ENCODE measurements at places on chromosomes 7 and 10. TPM values are rescaled to one million over a fixed set of nuclear protein-coding genes. Genes with fewer than 3 reads are reported as not detected.

GRCh38 chr7:99409192-99409572, 413 bp downstream of the BUD31 start:
- peak overlapping the region; percentile 99 for H3K4me3 ChIP-seq
- no peaks in the 10 kb centered on the region for H3K27me3 ChIP-seq
- DNase-seq: no peak
- H3K4me1 ChIP-seq: peaks cover 23% of the 10 kb centered on the region

GRCh38 chr7:146539836-146540235, 423.2 kb downstream of the CNTNAP2 start:
- no peak overlapping the region for H3K4me3 ChIP-seq
- H3K36me3 ChIP-seq: no peaks in the 10 kb centered on the region
- no peaks in the 10 kb centered on the region for H3K27me3 ChIP-seq

- H3K27me3 ChIP-seq: peaks cover 9% of the 10 kb centered on the region
- DNase-seq: no peak
- H3K4me1 ChIP-seq: peaks cover 3% of the 10 kb centered on the region
- no peaks in the 10 kb centered on the region for H3K36me3 ChIP-seq
- H3K4me3 ChIP-seq: no peak overlapping the region
Observed at GRCh38 chr10:30553626-30554439, 75.7 kb downstream of the LYZL2 start.

GRCh38 chr7:139109983-139110411, 477 bp upstream of the ZC3HAV1 start:
- peaks cover 30% of the 10 kb centered on the region for H3K4me1 ChIP-seq
- peak overlapping the region; percentile 98 for H3K27ac ChIP-seq
- DNase-seq: no peak
- H3K4me3 ChIP-seq: peak overlapping the region; percentile 100
- no peaks in the 10 kb centered on the region for H3K27me3 ChIP-seq

DNA sequence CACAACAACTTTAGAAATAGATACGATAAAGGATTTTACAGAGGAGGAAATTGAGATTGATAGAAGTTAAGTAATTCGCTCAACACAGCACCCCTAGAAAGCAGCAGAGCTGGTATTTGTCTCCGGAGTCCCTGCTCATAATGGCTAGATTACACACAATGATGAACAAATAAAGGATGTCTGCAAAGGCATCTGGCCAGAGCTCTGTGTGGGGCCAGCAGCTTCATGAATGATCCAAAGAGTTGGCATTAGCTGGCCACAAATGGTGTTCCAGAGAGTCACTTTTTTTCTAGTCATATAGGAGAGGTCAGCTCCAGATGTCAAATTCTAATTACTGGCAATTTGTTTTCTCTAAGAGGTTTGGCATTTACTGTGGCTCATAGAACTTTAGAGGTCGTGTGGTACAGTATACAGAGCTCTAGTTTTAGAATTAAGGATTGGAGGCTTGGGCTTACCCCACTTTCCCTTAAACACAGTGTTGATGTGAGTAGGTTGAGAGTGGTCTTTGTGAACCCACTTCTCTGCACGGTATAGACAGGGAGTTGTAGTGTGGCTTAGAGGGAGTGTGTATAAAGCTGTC, 186.2 kb downstream of the BICC1 start:
- no peaks in the 10 kb centered on the region for H3K27me3 ChIP-seq
- no peaks in the 10 kb centered on the region for H3K36me3 ChIP-seq
- H3K4me1 ChIP-seq: no peaks in the 10 kb centered on the region
- no peak overlapping the region for H3K27ac ChIP-seq
- DNase-seq: no peak

ZNF485 gene
- 6.5 TPM for total RNA-seq

DNA sequence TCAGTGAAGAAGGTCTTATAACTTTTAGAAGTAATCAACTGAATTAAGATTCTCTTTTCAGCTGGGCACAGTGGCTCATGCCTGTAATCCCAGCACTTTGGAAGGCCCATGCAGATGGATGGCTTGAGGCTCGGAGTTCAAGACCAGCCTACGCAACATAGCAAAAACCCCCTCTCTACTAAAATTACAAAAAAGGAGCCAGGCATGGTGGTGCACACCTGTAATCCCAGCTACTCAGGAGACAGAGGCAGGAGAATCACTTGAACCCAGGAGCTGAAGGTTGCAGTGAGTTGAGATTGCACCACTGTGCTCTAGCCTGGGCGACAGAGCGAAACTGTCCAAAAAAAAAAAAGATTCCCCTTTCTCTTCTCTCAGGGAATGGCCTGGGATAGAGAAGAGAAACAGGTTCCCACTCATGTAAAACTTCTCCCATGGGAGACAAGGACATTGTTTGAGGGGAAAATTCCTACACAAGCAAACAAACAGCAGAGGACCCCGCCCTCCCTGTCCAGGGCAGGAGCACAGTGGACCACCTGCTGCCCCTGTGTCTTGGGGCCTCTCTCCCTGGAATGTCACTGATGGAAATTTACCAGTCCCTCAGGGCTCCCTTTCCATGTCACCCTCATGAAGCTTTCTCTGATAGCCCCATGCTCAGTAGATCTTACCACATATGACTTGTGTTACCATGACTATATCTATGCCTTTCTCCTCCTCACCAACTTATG, 5.6 kb downstream of the IL2RA start:
- peak; percentile 7 for DNase-seq
- H3K36me3 ChIP-seq: peaks cover 94% of the 10 kb centered on the region
- peak overlapping the region; percentile 97 for H3K4me3 ChIP-seq
- no peaks in the 10 kb centered on the region for H3K27me3 ChIP-seq

GRCh38 chr10:103679096-103679790, 176.1 kb downstream of the SH3PXD2A start:
- no peaks in the 10 kb centered on the region for H3K27me3 ChIP-seq
- no peaks in the 10 kb centered on the region for H3K36me3 ChIP-seq
- no peak overlapping the region for H3K4me3 ChIP-seq
- no peak for DNase-seq
- H3K27ac ChIP-seq: no peak overlapping the region
- H3K4me1 ChIP-seq: peaks cover 22% of the 10 kb centered on the region

DNA sequence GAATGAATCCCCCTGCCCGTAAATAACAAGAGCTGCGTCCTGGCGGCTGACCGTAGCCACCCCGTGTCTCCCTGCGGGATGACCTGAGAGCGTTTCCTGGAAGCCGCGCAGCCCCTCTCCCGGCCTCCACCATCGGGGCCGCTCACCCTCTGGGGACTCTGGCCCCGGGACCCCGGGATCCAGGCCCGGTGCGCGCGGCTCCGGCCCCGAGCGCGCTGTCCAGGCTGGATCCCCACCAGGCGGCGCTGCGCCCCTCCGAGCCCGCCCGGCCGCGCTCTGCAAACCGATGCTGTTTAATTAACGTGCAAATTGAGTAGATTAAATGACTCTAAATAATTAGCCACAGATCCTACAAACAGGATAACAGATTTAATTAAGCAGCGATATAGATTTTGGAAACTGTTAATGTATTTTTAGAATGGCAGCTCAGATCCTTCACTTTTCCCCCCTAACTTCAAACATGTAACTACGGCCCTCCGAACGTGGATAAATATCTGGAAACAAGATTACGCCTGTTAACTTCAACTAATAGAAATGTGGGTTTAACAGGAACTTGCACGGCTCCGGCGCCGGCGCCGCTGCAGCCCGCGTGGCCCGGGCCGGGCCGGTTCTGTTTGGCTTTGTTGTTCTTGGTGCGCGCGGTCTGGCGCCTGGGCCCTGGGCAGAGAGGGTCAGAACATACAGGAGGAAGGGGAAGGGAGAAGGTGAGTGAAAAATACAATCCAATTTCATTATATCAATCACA, 7.1 kb upstream of the UNCX start:
- no peak overlapping the region for H3K27ac ChIP-seq
- no peak for DNase-seq
- H3K4me1 ChIP-seq: no peaks in the 10 kb centered on the region
- no peaks in the 10 kb centered on the region for H3K36me3 ChIP-seq
- no peak overlapping the region for H3K4me3 ChIP-seq
- peaks cover 55% of the 10 kb centered on the region for H3K27me3 ChIP-seq

KIN gene
- 12.0 TPM for total RNA-seq

Data from activated T-helper 2 cell treated with anti-CD3 and anti-CD28 coated beads, Interferon-gamma antibody, Interleukin-2, Interleukin-4, amounts not matched to agents 10 μg/mL and 5 μg/mL and 100 μg/mL, durations not matched to agents 14 hours and 24 hours and 36 hours (primary cell).